LHCN-M2 (cell line): ENCODE measurements at places on chromosomes 12 and 14.

DNA sequence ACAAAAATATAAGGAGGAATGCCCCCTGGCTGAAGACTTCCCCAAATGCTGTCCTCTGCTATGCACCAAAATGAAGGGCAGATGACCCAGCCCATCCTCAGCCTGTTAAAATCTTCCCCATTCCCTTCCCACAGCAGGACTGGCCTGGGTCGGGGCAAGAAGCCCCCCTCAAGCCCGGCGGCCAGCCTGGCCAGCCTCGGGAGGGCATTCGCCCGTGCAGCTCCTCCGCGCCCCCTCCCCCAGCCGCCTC is 413 bp downstream of the RARG start:
- DNase-seq = no peak

DNA sequence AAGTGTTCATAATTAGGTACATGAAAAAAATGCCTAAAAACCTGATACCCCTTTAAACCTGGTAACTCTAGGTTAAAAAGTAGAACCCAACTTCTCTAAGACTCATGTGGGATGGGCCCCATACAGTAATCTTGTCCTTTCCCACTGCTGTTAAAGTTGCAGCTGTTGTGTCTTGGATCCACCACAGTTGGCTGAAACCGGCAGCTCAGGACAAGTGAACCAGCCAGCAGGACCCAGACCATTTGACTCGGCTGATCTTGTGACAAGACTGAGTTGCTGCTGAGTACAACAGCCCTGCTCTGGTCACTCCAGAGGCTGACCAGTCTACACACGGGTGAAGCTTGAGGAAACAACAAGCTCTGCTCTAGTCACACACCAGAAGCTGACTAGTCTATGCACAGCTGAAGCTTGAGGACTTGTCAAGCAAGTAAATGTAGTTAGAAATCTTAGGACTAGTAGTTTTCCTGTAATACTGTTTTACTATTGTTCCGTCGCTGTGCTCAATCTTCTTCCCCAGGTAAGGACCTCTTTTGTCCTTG is 60.6 kb downstream of the DHRS2 start:
- DNase-seq = peak; percentile 31

GRCh38 chr14:26794731-26795130 is 196.9 kb upstream of the NOVA1 start:
- DNase-seq = peak; percentile 9

- peak; percentile 1 for DNase-seq
These were observed 36.4 kb downstream of the PDE3A start for GRCh38 chr12:20404576-20405346.

GRCh38 chr12:21296348-21296747 is 38.4 kb downstream of the SLCO1A2 start:
- DNase-seq = no peak

- DNase-seq = peak; percentile 59
These were observed at the start of gene P3H3 for GRCh38 chr12:6827982-6828780. Gene P3H3 (plus strand): TSS chr12:6828407. CDS start chr12:6828441, 34 bp downstream.

DNA sequence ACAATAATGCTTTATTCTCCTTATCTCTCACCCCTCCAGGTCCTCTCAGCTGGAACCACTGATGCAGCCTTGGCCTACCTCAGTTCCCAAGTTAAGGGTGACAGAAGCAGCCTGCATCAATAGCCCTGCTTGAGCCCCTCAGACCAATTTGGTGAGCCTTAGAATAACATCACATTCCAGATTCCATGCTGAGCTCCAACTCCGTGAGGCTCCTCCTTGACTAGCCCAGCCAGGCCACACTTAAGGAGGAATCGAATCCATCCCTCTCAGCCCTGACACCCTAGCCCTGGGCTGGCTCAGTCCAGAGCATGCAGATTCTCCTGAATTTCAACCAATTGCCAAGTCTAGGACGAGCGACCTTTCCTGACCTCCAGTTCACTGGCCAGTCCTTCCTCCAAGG is 91.1 kb downstream of the ARMH4 start:
- DNase-seq = no peak

GRCh38 chr12:2641207-2641606 is 153.6 kb upstream of the FKBP4 start:
- peak; percentile 58 for DNase-seq
